ENCODE measurements at places on chromosomes 2 and 18.

- DNase-seq: no peak
These were observed 14.1 kb downstream of the DDX1 start for GRCh38 chr2:15605721-15606120.

- DNase-seq: no peak
These were observed 83.4 kb upstream of the PXDN start for GRCh38 chr2:1827686-1828085.

GRCh38 chr2:182300608-182301007 lies 126.2 kb downstream of the PDE1A start:
- no peak for DNase-seq

- no peak for DNase-seq
These were observed 57.2 kb upstream of the RTN4 start for GRCh38 chr2:55107436-55107835.

DNA sequence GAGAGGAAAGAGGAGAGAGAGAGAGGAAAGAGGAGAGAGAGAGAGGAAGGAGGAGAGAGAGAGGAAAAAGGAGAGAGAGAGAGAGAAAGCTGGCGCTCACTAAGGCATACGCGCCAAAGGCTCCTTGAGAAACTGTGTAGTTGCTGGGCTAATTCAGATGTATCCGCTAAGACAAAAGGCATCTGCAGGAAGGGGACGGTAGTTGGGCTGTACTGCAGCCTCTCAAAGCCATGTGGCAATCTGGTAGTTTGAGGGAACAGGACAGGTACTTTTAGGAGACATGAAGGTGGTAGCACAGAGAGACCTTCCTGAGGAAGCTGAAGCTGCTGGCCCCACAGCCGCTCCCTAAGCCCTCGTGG lies 31.6 kb downstream of the THNSL2 start:
- no peak for DNase-seq

All from activated T-cell treated with anti-CD3 and anti-CD28 coated beads for 48 hours (primary cell).